NCI-H2171 treated with DMSO at 0.1 percent for 48 hours (cell line): ENCODE measurements at places on chromosomes 12 and 14.

DNA sequence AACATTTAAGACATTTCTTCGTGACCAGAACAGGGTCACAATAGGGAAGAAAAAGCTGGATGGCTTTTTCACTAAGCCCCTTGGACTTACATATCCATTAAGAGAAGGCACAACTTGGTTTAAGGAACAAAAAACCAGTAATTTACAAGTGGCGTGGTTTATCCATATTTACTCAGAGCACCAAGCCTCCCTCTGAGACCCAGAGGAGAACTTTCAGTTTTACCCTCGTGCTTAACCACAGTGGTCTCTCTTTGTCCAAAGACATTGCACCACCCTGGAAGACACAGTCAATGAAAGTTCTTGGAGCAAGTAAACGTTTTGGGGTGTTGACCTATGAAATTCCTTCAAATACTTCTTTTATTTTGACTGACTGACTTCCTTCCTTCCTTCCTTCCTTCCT, 52.5 kb downstream of the SSPN start:
- DNase-seq, result no peak

DNA sequence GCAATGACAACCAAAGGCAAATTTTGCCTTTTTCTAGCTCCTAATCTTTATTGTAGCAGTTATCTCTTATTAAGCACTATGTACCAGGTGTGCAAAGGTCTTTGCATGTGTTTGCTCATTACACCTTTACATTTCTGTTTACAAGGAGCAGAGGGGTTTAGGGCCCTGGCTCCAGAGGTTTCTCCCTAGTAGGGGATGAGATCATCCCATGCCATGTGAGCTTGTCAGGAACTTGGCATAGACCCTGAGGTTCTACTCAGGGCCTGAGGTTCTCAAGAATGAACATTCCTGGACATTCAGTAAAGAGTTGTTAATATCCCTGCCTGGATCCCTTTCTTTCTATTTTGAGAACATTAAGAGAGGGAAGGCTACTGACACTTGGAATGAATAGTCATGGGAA, 292.0 kb downstream of the RPAP3 start:
- DNase-seq, result no peak

GRCh38 chr12:12254553-12254952, 12.3 kb downstream of the LRP6 start:
- DNase-seq, result no peak

GRCh38 chr12:119746169-119746568, 78.2 kb downstream of the PRKAB1 start:
- no peak for DNase-seq

GRCh38 chr12:128817111-128818015, 6.4 kb downstream of the SLC15A4 start:
- DNase-seq, result no peak

DNA sequence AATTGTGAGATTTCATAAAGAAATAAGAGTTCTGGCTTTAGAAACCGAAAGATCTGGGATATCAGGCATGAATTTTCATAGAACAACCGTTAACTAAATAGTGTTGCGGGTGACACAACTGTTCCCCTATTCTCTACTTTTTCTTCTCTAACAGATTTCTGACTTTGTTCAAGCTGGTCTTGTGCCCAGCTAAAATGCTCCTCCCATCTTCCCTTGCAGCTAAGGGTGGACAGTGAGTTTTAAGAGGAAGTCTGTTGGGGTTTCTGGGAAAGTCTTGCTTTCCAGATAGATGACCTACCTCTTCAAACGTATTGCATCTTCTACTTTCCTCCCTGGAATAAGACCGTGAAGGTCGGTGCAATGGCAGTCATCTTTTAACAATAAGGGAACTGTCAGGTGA, 18.7 kb downstream of the CCDC63 start:
- DNase-seq, result no peak

GRCh38 chr14:101875727-101876554, 88.4 kb upstream of the DYNC1H1 start:
- no peak for DNase-seq

- DNase-seq, result no peak
Observed at GRCh38 chr12:45205165-45205825, 10.6 kb upstream of the ANO6 start.

- no peak for DNase-seq
Observed at GRCh38 chr14:104353921-104354701, 215.7 kb downstream of the KIF26A start.

- no peak for DNase-seq
Observed at GRCh38 chr12:117035287-117035686, 63.9 kb downstream of the TESC start.

- DNase-seq, result no peak
Observed at GRCh38 chr14:95038521-95039250, 118.6 kb downstream of the DICER1 start.

- DNase-seq, result no peak
Observed at GRCh38 chr14:99350751-99351150, 78.8 kb upstream of the BCL11B start.

DNA sequence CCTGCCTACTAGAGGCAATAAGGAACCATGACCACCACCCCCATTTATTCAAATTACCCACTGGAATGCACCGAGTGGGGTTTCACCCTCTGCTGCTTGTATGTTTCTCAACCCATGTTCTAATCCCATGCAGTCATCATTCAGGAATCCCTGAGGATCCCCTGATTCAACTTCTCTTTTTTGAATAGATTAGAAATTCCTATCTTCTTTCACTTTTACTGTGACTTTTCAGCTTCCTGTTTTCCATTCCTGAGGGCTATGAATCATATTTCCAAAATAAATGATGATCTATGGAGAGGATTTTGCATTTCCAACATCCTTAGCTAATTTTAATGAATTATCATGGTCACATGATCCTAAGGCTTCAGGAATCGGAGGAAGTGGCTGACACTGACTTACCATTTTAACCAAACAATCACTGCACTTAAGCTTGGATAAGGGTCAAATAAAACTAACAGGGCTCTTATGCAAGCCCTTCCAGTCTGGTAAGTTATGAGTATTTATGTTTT, 19.4 kb upstream of the P2RX4 start:
- DNase-seq, result no peak

DNA sequence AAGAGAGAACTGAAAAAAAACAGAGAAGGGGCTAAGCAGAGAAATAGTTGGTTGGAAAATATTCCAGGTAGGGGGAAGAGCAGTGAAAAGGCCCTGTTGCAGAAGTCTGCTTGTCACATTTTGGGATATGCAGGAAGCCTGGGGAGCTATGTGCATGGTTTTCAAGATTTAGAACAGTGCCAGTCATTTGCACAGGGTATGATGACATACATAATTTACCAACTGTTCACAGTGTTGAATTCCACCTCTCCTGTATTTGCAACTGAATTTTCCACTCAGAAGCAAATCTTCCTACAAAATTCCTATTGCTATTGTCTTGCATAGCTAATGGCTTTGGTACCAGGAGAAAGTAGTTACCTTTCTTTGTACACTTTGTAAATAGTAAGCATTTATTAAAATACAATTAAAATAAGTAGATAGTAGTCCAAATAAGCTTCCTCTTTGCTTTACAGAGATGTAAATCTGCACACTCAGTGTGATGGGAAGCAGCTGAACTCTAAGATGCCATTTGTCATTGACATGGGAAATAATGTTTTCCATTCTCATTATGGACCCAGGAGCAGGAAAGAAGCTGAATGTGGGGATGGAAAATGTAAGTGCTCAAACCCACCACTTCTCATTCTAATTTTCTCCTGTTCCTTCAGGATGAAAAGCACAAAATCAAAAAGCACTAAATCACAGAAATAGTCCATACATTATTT, 177.4 kb downstream of the BTG1 start:
- DNase-seq, result no peak

DNA sequence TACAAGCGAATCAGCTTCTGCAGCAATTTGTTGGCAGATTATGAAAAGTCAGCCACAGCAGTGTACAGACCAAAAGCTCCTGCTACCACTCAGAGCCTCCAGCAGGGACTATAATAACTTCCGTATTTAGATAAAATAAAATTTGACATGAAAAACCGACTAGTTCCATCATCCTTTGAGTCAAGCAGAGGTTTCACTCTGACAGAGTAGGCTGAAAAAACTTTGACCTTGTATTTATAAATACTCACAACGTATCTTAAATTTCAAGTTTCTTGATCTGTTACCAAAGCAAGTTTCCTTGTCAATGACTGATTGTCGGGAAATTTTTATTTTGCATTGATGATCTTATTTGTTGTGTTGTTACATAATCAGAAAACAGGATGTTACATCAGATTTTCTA, 283.4 kb downstream of the DAD1 start:
- no peak for DNase-seq

- peak; percentile 88 for DNase-seq
Observed at GRCh38 chr14:93855737-93856136, 67.5 kb upstream of the PRIMA1 start.

GRCh38 chr14:76271041-76271755, 104.7 kb upstream of the ESRRB start:
- DNase-seq, result no peak
